ENCODE measurements at places on chromosomes 6 and 20.

GRCh38 chr20:62617711-62618483 is 24.4 kb upstream of the SLCO4A1 start:
- DNase-seq, result no peak

DNA sequence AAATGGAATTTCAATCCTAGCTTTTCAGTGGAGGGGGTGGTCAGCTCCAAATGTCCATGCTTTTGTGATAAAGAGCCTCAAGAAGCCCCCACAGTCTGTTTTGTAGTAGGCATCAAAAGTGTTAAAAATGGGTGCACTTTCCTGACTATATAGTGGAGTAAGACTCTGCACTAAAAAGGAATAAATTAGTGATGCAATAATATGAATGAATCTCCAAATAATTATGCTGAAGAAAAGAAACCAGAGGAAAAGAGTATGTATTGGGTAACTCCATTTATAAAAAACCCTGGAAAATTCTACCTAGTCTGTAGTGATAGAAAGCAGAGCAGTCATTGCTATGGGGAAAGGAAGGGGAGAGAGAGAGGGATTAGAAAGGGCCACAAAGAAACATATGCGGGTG is 310.4 kb upstream of the SUPT3H start:
- no peak for DNase-seq

- DNase-seq, result no peak
Observed at GRCh38 chr20:18466574-18466893, 296 bp downstream of the DZANK1 start.

- DNase-seq, result no peak
Observed at GRCh38 chr20:62603907-62604785, 38.2 kb upstream of the SLCO4A1 start.

- peak; percentile 56 for DNase-seq
Observed at GRCh38 chr6:83057705-83058321, 7.8 kb downstream of the UBE3D start.

- DNase-seq, result no peak
Observed at GRCh38 chr20:5395932-5396727, 79.4 kb upstream of the PROKR2 start.

GRCh38 chr6:97282238-97282725 is 734 bp downstream of the MMS22L start:
- no peak for DNase-seq

DNA sequence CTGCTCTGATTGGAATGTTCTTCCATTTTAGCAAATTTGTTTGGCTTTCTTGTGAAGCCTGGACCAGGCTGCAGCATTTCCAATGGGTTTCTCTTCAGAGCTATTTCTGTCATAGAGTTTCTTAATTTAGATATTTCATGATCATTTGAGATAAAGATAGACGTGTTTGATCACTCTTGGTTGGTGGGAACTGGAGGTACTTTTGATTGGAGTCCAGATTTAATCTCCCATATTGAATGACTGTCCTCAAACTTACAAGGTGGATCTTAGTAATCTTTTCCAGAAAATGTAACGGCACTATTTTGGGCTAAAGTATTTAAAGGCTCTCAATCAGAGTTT is 29.2 kb downstream of the RNF144B start:
- DNase-seq, result no peak

- DNase-seq, result peak; percentile 82
Observed at GRCh38 chr20:44747166-44748004, 1.7 kb downstream of the KCNK15 start.

GRCh38 chr20:51208162-51208561 is 185.3 kb upstream of the KCNG1 start:
- no peak for DNase-seq

- DNase-seq, result no peak
Observed at GRCh38 chr6:153135681-153136080, 4.6 kb upstream of the RGS17 start.

DNA sequence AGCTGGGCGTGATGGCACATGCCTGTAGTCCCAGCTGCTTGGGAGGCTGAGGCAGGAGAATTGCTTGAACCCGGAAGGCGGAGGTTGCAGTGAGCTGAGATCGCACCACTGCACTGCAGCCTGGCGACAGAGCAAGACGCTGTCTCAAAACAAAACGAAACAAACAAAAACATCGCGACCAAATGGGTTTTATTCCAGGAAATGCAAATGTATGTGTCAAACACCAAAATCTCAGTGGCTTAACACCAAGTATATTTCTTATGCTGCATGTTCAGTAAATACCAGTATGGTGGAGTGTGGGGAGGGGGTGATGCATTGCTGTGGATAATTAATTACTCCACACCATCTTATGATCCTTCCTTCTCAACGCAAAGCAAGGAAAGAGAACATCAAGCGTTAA is 28.1 kb downstream of the ACTR5 start:
- no peak for DNase-seq

GRCh38 chr20:49297605-49298530 is 20.0 kb upstream of the ZNFX1 start:
- no peak for DNase-seq

DNA sequence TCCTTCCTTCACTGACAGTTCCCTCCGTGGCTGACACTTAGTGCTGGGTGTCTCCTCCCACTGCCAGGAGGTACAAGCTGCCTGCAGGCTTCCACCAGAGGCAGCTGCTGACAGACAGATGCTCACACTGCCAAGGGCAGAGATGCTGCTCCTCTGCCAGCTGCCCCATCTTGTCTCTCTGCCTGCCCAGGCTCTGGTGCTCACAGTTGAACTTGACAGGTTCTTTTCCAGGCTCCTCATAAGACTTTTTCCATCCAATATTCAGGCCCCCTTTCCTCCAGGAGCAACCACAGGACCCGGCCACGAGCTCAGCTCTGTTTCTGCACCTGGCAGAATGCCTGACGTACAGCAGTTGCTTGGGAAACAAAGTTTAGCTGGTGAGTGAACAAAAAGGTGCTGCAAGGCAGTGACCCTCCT is 79.8 kb downstream of the PSMB1 start:
- no peak for DNase-seq

- peak; percentile 30 for DNase-seq
Observed at GRCh38 chr20:38601216-38602184, at the start of gene ARHGAP40. Gene ARHGAP40, plus strand, starts transcription at chr20:38601809.

- DNase-seq, result no peak
Observed at GRCh38 chr6:24822696-24823095, 24.0 kb upstream of the ARMH2 start.

GRCh38 chr20:387520-387919 is 7.0 kb downstream of the TRIB3 start:
- DNase-seq, result no peak

DNA sequence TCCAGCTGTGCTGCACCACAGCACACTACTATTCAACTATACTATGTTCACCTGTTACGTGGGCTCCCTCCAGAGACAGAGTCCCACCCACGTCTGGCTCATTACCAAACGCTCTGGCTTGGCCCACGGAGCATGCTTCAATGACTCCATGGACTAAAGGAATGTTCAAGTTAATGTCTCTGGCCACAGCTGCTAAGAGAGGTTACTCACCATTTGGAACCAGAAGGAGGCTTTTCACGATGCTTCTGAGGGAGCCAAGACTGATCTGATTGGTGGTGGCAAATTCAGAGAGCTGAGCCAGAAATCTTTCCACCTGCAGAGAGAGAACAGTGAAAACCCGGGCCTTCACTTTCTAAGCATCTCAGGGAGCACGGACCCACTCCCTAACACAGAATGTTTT is 15.6 kb downstream of the COMMD7 start:
- DNase-seq, result no peak

GRCh38 chr6:108651340-108652227 is 90.9 kb downstream of the FOXO3 start:
- no peak for DNase-seq

- no peak for DNase-seq
Observed at GRCh38 chr6:15501826-15502445, 160.9 kb downstream of the DTNBP1 start.

GRCh38 chr20:37418591-37419109 is 72.7 kb downstream of the SRC start:
- no peak for DNase-seq

DNA sequence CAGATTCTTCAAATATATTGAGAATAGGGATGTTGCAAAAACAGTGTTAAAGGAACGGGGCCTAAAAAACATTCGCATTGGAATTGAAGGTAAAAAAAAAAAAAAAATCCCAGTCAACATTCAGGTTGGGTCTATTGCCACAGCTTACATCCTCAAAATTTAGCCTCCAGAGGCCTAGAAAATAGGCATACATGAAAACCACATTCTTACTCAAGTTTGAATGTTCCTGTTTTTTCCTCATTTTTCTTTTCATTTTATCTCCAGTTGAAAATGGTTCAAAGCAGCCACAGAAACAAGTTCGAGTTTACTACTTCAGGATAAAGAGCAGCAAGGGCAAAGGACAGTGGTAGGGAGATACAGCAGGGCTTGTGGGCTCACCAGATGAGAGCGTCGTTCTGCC is 41.9 kb downstream of the KCTD20 start:
- DNase-seq, result no peak

- peak; percentile 80 for DNase-seq
Observed at GRCh38 chr20:3749689-3750531, 17.4 kb downstream of the HSPA12B start.

- no peak for DNase-seq
Observed at GRCh38 chr6:105484238-105485161, 81.6 kb upstream of the PREP start.

DNA sequence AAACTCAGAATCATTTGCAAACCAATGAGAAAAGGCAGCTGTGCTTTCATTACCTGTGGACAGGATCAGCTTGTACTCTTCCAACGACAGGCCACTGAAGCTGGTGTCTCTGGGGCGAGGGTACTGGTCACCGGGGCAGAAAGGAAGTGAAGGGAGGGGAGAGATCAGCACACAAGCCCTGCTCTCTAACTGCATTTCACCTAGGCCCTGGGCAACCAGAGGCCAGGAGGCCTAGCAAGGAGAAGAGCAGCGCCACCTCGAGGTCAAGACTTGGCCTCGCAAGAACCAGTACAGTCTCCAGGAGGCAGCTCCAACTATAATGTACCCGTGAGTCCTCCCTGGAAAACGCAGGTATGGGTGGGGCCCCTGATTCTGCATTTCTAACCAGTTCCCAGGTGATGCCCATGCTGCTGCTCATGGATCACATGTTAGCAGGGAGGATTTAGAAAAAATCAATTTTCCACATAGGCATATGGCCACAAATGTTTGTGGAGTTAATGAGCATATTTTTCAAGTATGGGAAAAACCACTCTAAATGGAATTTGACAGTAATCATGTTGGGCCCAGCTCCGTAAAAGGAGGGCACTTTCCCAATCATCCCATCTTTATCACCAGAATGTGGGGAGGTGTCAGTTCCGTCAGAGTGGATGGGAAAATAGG is 11.0 kb downstream of the UQCC2 start:
- peak; percentile 86 for DNase-seq

DNA sequence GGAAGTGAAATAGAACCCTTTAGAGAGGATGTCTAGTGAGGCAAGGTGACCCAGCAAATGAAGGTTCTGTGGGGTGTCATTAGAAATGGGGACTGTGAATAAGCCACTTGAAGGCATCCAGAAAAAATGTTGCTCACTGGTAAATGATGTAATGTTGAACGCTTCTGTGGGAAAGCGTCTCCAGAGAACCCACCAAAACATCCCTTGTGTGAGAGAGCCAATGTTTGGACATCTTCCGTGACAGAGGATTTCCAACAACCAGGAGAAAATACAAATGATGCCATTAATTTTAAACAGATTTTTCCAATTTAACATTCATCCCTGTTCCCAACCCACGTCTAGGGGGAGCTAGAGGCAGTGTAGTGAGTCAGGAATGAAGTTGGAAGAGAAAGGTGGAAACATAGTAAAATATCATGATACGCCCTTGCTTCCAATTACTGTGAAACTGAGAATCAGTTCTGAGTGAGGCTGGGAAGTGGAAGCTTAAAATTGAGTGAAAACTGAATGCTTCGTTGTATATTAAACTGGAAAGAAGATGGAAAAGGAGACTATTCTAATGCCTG is 584.2 kb downstream of the CD109 start:
- no peak for DNase-seq

DNA sequence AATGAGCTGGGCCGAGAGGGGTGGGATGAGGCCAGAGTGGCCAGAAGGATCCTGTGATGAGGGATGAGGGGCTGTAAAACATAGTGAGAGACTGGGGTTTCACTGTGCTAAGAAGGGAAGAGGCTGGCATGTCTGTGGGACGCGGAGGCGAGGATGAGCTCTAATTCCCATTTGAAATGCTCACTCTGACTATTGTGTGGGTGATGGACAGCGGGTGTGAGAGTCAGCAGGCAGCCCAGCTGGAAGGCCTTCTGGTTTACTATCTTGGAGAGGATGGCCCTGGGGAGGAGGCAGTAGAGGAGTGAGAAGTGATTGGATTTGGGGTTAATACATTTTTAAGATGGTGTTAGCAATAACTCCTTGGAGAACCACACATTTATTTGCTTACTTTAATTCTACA is 9.5 kb upstream of the MICA start:
- DNase-seq, result no peak

DNA sequence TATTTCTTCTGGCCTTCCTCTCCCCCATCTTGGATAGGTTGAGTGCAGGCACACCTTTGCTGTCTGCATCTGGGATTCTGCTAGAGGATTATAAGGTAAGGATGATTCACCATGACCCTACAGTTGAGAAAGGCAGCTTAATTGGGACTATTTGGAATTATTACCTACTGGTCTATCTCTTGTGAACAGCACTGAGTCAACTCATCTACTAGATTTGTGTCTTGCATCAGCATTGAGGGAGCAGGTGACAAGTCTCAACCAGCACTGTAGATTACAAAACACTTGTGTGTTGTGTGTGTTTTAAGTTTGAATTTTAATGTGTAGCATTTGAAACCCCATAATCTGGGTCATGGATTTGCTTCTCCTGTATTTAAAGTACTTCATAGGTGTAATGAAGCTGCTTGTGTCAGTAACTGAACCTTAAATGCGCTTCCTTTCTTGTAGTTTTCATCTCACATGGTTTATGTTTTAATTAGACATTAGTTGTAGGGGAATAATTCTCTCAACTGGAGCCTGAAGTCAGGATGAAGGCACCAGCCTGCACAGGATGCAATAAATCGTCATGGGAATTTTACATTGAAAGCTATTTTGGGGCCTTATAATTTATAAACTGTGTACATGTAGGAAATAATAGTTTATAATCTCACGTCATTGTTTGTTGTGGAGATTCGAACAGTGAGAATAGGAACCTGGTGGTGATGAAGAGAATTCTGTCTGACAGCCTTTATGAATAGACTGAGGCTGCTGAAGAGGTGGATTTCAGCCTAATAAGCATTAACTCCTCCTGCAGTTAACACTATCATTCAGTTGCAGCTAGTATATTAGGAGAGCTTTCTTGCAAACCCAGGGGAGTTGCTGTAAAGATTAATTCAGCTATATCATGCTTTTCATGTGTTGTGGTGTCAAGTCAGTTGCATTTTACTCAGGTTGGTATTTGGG is 125.1 kb downstream of the JARID2 start:
- no peak for DNase-seq
